ENCODE measurements at places on chromosomes 5 and 9.

- no peak for DNase-seq
These were observed 134.9 kb upstream of the CDKN2B start for GRCh38 chr9:22143799-22144625.

- no peak for DNase-seq
These were observed 64.9 kb downstream of the SERINC5 start for GRCh38 chr5:80190960-80191359.

DNA sequence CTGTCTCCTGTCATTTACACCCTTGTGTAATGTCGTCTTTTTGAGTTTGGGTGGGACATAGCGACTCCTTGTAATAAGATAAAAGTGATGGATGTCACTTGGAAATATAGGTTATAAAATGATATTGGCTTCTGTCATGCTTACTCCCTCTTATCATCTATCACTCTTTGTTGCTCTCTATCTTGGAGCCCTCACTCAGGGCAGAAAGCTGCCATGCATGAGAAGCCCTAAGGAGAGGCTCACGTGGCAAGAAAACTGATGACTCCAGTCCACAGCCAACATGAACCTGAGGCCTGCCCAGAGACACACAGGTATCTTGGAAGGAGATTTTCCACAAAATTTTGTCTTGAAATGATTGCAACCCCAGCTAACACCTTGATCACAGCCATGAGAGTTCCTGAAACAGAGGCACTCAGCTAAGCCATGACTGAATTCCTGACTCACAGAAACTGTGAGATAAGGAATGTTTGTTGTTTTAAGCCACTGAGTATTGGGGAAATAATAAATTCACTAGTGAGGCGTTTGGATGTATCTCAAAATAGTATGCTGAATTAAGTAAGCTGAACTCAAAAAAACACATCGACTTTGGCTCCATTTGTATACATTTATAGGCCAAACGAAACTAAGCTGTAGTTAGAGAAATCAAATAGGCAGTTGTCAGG, 216.7 kb downstream of the CDH18 start:
- DNase-seq: no peak

- no peak for DNase-seq
These were observed 553.1 kb downstream of the LRRC70 start for GRCh38 chr5:63131626-63132285.

GRCh38 chr5:6498968-6499367, 50.3 kb downstream of the UBE2QL1 start:
- no peak for DNase-seq

DNA sequence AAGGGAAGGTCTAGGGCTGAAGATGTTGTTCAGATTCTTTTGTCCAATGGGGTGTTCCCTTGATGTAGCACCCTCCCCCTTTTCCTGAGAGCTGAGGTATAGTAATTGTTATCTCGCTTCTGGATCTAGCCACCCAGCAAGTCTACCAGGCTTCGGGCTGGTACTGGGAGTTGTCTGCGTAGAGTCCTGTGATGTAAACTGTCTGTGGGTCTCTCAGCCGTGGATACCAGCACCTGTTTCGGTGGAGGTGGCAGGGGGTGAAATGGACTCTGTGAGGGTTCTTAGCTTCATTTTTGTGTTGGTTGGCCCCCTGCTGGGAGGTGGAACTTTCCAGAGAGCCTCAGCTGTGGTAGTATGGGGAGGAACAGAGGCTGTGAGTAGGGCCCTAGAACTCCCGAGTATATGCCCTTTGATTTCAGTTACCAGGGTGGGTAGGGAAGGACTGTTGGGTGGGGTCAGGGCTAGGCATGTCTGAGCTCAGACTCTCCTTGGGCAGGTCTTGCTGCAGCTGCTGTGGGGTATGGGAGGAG, 25.2 kb upstream of the RIOK2 start:
- no peak for DNase-seq

- DNase-seq: no peak
These were observed 9.1 kb downstream of the PIK3R1 start for GRCh38 chr5:68224509-68225187.

- DNase-seq: no peak
These were observed 353.2 kb downstream of the PRR16 start for GRCh38 chr5:120817044-120817985.

- peak; percentile 92 for DNase-seq
These were observed 42.8 kb upstream of the PDE8B start for GRCh38 chr5:77167695-77168121.

GRCh38 chr9:105510024-105510423, 47.9 kb upstream of the FKTN start:
- DNase-seq: no peak

- no peak for DNase-seq
These were observed 61.0 kb upstream of the DAPK1 start for GRCh38 chr9:87436716-87437115.

GRCh38 chr5:179974246-179974945, 66.7 kb upstream of the TBC1D9B start:
- DNase-seq: no peak

GRCh38 chr5:172659909-172660628, 19.0 kb downstream of the NEURL1B start:
- no peak for DNase-seq

DNA sequence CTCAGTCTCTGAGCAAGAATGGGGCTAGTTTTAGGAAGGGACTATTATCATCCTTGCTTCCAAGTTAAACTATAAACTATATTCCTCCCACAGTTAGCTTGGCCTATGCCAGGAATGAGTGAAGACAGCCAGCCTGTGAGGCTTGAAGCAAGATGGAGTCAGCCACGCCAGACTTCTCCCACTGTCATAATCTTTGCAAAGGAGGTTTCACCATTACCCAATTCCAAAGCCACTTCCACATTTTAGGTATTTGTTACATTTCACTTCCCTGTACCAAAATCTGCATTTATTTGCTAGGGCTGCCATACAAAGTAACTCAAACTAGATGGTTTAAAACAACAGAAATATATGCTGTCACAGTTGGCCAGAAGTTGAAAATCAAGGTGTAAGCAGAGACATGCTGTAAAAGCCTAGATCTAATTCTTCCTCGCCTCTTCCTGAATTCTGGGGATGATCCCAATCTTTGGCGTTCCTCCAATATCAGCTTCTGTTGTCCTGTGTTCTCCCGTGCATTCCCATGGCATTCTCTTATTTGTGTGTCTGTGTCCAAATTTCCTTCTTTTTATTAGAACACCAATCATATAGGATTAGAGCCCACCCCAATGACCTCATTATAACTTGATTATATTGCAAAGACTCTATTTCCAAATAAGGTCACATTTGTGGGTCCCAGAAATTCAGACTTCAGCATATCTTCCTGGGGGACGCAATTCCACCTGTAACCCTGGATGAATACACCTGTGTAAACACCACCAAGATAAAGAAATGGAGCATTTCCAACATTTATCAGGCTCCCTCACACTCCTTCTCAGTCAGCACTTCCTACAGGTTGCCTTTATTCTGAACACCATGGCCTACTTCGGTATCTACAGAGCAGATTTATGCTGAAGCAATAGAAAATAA, 126.8 kb downstream of the GCNT1 start:
- DNase-seq: no peak

GRCh38 chr9:22119522-22120158, 110.5 kb upstream of the CDKN2B start:
- DNase-seq: no peak

DNA sequence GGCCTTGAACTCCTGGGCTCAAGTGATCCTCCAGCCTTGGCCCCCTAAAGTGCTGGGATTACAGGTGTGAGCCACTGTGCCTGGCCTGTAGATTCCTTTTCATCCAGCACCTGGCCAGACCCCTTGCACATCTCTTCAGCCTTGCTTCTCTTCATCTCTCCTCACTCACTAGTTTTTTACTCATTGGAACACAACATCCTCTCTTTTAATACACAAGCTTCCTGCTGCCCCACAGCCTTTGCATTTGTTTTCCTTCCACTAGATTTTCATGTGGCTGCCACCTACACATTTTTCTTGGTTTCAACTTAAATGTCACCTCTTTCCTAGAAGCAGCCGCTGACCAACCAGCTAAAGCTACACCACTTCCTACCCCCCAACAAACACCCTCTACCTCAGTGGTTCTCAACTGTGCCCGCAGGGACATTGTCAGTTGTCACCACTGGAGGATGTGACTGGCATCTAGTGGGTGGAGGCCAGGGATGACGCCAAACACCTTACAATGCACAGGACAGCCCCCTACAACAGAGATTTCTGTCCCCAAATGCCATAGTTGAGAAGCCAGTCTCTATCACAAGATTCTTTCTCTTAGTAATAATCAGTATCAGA, 33.7 kb downstream of the HAVCR1 start:
- no peak for DNase-seq

GRCh38 chr5:67515762-67516161, 319.2 kb upstream of the CD180 start:
- no peak for DNase-seq

- DNase-seq: no peak
These were observed 77.0 kb upstream of the FER start for GRCh38 chr5:108670591-108671289.

DNA sequence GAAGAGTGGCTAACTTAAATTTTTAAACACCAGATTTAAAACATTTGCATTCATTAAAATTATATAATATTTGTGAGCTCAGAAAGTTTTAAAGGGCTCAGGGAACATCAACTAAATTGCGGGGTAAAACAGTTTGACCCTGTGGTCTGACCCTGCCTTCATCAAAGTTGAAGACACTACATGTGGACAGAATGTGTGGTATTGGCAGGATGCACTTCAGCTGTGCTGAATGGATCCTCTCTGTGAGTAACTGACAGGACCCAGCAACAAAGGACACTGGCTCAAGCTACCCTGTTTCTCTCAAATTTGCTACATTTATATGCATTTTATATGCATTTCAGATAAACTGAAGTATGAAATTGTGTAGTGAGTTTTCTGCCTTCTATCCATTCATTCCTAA, 288.5 kb downstream of the ZNF608 start:
- no peak for DNase-seq

DNA sequence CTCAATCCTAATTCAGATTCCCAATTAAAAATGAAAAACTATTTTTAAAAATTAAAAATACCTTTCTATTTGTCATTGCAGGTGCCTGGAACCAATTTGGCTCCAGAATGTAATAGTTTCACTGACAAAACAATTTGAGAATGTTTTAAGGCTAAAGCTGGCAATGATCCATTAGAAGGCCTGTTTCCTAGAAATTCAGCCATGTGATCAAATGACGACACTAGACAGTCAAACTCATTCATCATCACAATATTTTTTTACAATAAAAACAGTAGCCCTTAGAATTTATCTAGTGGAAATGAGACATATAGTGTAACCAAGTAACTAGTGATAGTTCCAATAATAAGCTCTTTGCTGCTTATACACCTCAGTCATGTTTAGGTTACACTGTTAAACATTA, 75.4 kb upstream of the MAP3K1 start:
- DNase-seq: no peak

DNA sequence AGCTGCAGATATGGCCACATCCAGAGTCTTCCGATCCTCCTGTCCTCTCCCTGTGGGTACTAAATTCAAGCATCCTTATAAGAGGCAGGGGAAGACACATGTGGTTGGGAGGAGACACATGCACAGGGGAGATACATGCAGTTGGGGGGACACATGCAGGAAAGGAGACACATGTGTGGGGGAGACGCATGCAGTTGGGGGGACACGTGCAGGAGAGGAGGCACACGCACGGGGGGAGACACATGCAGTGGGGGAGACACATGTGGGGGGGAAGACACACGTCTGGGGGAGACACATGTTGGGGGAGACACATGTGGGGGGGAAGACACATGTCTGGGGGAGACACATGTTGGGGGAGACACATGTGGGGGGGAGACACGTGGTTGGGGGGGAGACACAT, 21.2 kb upstream of the OLFM1 start:
- DNase-seq: no peak

- DNase-seq: no peak
These were observed 4.9 kb upstream of the PSAT1 start for GRCh38 chr9:78292026-78292425.

DNA sequence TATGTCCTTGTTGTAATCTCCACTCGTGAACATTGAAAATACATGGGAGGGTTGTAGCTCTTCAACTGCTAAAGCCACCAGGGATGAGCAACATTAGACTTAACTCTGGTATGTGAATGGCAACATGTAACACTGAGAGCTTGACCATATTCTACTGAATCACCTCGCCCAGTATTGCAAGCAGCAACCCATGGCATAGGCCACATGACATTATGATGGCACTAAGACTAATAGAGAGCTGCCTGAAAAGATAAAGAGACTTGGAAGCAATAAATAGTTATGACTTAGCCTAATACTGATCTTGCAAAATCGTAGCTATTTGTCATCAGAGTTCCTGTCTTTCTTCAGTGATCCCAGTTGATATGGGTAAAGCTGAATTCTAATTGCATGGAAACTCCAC, 108.4 kb upstream of the NREP start:
- no peak for DNase-seq

GRCh38 chr5:142175461-142176142, 67.0 kb downstream of the NDFIP1 start:
- DNase-seq: no peak

GRCh38 chr5:178403351-178403750, 170.7 kb upstream of the PHYKPL start:
- no peak for DNase-seq

- peak; percentile 68 for DNase-seq
These were observed 21.4 kb downstream of the TMEM245 start for GRCh38 chr9:109098171-109098959.

- peak; percentile 46 for DNase-seq
These were observed 15.8 kb downstream of the ADAMTS13 start for GRCh38 chr9:133437753-133438531.

- DNase-seq: no peak
These were observed 288.7 kb downstream of the CSNK1G3 start for GRCh38 chr5:123800640-123801039.

GRCh38 chr9:126471084-126471624, 142.6 kb upstream of the LMX1B start:
- DNase-seq: no peak

- DNase-seq: peak; percentile 29
These were observed 790 bp upstream of the IARS1 start for GRCh38 chr9:92294297-92294676.

DNA sequence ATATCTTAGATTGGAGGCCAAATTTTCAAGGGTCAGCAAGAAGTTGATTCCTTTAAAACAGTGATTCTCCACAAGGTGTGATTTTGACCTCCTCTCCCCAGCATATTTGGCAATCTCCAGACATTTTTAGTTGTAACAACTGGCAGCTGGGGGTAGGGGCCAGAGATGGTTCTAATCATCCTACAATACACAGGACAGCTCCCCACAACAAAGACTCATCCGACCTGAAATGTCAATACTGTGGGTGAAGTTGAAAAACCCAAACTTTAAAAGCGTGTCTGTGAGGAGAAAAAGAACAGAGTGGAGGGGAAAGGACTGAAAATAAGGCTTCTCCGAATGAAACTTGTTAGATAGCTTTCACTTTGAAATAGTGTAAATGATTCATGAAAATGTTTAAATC, 10.0 kb upstream of the STRBP start:
- DNase-seq: no peak

- DNase-seq: no peak
These were observed 8.7 kb downstream of the PCAT7 start for GRCh38 chr9:94563548-94563947.
